Stimulated activated CD8-positive, alpha-beta memory T cell treated with anti-CD3 and anti-CD28 coated beads, Interleukin-7, amount 100 ng/mL, for 4 hours (primary cell): ENCODE measurements at places on chromosomes 6 and 20.

DNA sequence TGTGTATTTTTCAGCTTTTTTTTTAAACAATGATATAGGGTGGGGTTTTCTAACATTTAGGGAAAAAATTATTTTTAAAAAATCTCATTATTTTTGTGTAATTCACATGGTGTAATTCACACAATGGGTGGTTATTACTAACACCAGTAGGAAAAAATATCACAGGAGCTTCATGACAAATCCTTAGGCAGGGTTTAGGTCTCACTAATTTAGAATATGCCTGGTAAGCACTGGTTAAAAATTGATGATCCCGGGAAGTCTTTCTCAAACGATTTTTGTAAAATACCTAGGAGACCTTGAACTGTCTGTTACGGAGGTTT, 29.5 kb upstream of the ZNF217 start:
- no peak for DNase-seq

GRCh38 chr6:147782302-147782701, 273.8 kb downstream of the SAMD5 start:
- DNase-seq: no peak

- DNase-seq: no peak
Observed at GRCh38 chr20:47995661-47996060, 210.4 kb upstream of the SULF2 start.

DNA sequence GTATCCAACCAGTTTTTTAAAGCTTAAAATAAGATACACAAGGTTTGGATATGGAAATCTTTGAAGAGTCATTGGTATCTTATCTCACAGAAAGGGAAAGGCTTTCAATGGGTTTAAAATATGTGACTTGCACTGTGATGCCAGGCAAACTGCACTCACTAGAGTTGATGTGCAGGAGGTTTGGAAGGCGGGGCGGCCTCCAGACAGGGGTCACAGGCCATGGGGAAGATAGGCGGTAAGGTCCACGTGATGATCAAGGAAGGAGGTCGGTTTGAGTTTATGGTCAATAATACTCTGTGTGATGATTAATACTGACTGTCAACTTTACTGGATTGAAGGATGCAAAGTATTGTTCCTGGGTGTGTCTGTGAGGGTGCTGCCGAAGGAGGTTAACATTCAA, 9.5 kb upstream of the RAMACL start:
- DNase-seq: no peak
